Inflammatory macrophage treated with lipopolysaccharide for 1 hour (primary cell): ENCODE measurements at places on chromosomes 12 and 14.
A peak's percentile ranks its signal among the peaks of the same experiment; 100 is the strongest.

GRCh38 chr12:9319044-9319841 lies 111.0 kb upstream of the PZP start:
- no peak for DNase-seq

- DNase-seq, result no peak
Measured at GRCh38 chr12:132658149-132658894, 28.8 kb downstream of the POLE start.

GRCh38 chr12:108340037-108340436 lies 926 bp upstream of the CMKLR1 start:
- no peak for DNase-seq

GRCh38 chr14:55800156-55800785 lies 220.3 kb downstream of the KTN1 start:
- no peak for DNase-seq

GRCh38 chr14:77039285-77040058 lies 11.0 kb upstream of the IRF2BPL start:
- no peak for DNase-seq

- no peak for DNase-seq
Measured at GRCh38 chr14:78173346-78174035, 3.3 kb downstream of the NRXN3 start.

GRCh38 chr12:89370421-89370831 lies 18.1 kb upstream of the DUSP6 start:
- DNase-seq, result peak; percentile 58

DNA sequence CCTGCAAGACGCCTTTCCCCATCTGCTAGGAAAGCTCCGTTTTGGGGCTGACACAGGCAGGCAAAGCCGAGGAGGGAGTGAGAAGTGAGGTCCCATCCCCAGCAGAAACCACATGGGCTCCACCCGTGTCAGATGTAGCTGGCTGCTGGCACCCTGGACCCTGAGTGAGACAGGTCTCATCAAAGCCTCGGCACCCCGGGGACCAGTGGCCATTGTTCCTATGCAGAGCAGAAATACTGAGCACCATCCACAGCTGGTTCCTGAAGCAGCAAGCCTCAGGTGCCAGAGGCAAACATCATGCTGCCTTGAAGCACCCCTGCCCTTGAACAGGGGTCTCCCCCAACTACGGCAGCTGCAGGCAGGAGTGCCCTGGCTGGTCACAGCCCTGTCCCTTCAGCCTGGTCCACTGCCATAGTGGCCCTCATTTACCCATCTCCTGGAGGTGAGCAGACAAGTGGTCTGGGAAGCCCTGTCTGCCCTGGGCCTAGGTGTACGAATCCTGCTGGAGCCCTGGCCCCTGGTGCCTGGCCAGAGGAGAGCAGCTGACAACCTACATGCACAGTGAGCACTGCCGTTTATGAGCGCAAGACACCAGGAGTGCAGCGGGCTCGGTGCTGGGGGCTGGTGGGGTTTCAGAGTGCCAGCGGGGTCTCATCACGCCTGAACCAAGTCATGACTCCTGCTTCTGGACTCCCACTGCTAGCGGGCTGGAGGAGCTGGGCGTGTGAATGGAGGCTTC lies 289.8 kb upstream of the RTL1 start:
- no peak for DNase-seq

DNA sequence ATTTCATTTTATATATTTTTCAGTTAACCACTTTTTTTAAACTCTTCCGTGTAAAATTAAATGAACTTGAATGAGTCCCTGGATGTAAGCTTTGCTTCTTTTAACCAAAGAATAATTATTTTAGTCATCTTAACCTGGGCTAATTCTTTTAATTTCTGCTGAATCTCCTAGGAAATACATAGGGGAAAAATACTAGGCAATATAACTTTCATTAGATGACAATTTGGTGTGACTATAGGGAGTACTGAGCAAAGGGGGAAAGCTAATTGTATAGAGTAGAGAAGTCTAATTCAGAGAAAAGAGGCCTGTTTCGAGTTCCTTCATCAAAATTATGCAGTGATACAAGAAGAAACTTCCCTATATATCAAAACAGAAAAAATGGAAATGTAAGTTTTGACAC lies 388.1 kb downstream of the NOVA1 start:
- DNase-seq, result no peak

DNA sequence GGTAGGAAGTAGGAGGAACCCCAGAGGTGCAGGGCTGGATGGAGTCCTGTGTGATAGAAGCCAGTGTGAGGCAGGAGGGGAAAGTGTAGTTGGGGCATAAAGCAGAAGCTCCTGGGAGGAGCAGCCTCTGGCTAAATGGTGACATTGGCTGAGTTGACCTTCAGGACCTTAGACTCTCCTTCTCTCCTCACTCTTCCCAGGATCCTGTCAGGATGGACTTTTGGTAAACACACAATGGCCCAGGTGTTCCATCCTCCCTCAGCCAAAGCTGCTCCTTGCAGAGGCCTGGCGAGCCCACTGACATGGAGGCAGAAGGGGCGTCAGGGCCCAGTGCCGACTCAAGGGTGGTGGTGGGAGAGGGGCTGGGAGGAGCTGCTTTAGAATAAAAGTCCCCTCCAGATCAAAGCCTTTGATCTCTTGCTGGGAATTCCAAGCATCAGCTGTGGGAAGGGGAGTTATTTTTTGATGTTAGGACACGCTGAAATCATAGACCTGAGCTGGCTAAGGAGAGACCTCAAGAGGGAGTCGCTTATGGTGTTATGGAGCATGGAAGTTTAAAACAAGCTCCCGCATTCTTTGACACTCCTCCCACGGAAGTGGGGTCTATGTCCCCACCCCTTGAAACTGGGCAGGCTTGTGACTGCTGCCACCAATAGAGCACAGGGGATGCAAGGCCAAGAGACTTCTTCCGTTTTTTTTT lies 44.1 kb downstream of the SMIM41 start:
- no peak for DNase-seq

DNA sequence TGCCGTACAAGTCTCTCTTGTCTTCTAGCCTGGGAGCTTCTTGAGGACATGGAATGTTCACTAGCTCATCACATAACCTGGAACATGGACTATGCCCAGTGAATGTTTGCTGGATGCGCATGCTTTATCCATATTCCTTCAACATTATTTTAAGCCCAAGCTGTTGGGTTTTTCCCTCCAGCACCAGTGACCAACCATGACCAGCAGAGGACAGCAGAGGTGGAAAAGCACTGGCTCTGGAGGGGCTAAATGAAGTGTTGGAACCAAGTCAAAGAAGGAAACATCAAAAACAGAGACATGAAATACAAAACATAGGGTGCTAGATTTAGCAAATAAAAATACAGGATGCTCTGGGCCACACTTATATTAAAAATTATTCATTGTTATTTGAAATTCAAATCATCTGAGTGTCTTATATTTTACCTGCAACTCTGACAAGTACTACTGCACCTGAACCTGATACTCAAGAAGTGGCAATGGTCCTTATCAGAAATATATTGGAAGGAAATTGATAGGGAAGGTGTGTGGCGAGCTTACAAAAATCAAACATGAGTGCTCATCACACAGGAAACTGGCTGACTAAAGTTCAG lies 23.1 kb upstream of the HELB start:
- DNase-seq, result peak; percentile 56

- no peak for DNase-seq
Measured at GRCh38 chr12:15919418-15919817, 8.3 kb downstream of the DERA start.

DNA sequence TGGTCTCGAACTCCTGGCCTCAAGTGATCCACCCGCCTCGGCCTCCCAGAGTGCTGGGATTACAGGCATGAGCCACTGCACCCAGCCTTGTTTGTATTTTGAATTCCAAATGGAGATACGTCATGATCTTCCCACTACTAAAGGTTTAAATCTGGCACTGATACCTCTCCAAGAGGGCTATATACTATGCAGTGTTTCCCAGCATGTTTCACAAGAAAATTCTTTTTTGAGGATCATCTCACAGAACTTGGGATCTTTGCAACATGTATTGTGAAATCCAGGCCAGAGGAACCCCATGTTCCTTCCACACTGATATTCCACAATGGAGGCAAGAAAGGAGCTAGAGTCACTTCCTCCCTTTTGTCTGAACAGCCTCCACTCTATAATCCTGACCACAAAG lies 112.7 kb downstream of the NT5DC3 start:
- DNase-seq, result no peak

DNA sequence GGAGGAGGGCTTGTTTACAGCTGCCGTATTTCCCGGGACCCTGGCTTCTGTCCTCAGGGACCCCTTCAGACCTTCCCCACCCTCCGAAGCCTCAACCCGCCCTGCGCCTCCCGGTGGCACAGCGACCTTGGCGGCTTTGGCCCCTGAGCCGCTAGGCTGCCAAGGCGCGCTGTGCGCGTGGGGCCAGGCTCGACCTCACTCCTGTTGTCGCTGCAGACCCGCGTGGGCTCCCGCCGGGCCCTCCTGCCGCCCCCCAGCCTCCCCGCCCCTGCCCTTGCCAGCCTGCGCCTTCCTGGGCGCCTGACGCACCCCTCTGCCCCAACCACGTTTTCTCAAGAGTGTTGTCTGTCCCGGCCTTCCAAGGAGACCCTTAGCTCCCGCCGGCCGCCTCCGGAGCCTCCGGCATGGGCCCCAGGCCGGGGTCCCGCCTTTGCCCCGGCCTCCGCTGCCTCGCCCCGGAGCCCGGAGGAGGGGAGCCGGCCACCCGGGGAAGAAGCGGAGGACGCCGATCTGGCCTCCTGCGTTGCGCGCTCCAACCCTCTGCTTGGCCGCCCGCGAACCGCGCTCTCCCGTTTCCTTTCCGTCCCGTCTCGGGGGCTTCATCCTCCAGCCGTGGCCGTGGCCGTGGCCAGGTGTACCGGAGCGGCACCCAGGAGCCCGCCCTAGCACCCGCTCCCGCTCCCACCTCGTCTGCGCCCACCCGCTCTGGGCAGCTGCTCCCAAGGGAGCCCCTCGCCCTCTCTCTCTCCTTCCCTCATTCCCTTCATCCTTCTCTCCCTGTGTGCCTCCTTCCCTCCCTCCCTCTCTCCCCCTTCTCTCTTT lies 19.9 kb downstream of the PPP2R5C start:
- DNase-seq, result no peak

DNA sequence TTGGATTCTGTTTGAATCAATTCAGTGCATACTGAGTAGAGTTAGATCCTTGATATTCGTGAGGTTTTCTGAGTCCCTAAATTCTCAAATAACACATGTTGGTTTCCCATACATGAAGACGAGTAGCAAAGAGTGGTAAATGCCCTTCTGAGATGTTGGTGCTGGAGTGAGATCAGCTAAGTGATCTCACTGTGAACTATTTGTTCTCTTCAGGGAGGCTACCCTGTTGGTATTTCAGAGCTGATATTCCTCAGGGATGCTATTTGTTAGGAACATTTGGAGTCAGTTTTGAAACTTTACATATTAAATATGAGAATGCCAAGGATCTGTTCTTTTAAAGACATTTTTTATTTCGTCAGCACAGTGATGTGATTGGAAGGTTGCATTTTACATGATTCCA lies 54.7 kb downstream of the SUSD6 start:
- no peak for DNase-seq

DNA sequence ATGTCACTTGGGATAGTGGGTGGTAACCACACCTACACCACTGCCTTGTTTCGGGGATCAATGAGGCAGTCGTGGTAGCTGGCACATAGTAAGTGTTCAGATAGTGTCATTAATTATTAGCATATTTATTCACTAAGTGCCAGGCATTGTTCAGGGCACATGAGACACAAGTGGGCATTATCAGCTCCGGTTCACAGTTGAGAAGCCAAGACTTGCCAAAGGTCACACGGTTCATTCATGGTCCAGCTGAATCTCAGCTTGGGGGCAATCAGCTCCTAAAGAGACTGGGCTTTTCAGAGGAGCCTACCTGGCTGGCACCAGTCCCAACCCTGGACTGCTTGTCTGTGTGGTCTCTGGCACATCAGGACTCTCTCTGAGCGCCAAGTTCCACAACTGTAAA lies 121.3 kb downstream of the PTPN11 start:
- DNase-seq, result no peak
